ENCODE measurements at places on chromosomes 11 and 22.

DNA sequence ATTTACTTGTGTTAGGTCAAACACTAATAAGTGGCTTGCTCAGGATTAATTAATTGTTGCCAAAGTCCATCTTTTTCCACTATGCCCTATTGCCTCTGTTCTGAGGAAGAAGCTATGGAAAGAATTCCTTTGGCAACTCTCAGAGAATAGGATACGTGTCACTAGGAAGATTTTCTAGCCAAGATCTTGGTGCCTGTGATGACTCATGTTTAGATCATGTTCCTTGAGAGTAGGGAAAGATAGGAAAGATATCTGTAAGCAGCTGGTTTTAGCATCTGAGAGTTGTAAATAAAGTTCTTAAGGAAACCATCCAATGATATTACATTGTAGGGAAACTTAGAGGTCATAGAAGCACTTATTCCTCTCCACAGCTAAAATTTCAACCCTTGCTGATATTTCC lies 15.7 kb downstream of the SLN start:
- no peak for DNase-seq

DNA sequence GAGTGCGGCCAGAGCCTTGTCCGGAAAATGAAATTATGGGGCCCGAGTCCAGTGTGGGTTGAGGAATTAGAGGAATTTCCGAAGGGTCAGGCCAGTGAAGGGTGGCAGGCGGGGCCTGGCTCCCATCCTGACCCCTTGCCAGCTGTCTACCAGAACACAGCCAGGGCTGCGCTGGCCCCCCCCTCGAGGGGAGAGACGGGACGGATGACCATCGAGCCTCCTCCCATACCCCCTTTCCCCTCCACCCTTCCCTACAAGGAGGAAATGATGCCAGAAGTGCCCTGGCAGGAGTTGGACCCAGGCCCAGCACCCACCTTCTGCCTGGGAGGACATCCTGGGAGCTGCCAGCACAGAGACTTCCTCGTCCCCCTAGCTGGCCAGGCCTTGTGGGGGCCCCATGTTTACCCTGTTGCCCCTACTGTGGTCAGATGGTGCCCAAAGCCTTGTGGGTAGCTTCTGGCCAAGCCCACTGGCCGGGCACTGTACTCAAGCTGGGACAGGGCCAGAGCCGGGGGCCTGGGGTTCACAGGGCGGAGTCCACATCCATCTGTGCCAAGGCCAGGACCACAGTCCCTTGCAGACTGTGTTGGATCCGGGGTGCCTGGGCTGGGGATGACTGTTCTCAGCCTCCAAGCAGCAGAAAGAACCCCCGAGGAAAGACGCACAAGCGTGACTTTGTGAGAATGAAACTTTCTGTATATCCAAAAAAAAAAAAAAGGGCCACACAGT lies 20.8 kb downstream of the ARVCF start:
- no peak for DNase-seq

DNA sequence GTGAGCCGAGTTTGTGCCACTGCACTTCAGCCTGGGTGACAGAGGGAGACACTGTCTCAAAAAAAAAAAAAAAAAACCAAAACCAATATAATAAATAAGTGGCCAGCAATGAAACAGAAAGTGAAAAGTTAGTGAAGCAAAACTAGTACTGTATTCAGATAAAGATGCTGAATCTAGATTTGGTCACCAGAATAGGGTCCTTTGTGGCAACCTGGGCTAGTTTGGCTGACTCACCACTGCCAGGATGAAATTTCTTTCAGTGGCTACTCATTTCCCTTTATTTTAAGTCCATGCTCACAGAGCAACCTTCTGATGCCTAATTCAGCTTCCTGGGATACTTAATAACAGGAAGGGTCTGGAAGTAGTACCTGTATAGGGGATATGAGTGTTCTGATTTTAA lies 26.0 kb downstream of the LIMK2 start:
- DNase-seq, result no peak

- DNase-seq, result no peak
These were observed 619.7 kb downstream of the BRD1 start for GRCh38 chr22:49208004-49208402.

DNA sequence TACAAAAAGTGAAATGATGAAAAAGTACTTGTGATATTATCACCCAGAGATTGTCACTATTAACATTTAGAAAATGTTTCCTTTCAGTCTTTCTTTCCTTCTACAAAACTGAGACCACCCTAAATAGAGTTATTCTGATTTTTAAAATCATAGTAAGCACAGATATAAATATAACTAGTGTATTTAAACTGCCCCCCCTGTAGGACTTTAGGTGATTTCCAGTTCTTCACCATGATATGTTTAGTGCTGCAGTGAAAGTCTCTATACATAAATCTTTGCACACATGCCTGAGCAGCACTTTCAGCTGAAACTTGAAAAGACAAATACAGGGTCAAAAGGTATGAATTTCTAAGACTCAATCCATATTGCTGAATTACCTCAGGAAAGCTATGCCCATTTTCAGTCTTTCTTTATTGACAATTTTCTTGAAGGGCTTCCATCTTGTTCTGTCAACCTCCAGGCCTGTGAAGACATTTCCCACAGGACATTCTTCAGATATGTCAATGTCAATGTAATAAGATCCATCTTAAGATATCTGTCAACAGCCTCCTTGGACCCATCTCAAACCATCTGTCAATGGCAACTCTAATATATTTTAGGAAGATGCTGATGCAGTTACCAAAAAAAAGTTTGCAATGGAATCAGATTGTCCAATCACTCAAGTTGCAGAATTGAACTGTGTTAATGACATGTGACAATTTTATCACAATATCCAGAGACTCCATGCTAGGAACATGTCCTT lies 30.8 kb upstream of the LDLRAD3 start:
- DNase-seq, result no peak

DNA sequence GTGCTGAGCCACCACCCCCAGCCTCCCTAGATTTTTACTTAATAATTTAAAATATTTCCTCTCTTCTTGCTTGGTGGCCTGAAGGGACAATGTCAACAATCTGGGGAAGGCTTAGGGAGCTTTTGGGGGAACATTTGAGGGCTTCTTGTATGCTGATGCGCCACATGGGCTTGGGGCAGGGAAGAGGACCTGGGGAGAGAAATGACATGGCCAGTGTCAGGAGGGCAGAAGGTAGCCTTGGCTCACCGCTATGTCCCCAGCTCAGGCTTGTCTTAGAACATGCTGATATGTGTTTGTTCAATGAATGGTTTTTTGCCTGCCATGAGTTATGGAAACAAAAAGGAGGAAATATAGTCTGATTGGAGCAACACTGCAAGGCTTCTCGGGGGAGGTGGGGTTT lies 51.6 kb downstream of the ST14 start:
- DNase-seq, result no peak

DNA sequence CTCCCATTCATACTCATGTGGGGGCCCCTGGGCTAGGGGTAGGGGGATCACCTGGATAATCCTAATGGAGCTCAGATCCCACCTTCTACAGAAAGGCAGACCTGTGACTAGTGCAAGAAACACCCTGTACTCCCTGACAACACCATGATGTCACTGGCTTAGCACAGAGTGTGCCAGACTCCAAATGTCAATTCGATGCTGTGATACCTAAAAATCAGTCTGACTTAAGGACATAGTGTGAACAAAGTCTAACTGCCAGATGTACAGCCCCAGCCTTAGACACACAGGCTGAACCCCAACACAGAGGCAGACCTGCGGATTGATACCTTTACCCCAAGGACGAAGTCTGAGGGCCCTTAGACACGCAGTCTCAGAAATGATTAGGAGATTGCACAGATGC lies 8.5 kb downstream of the ABCC8 start:
- no peak for DNase-seq

- no peak for DNase-seq
These were observed 276.2 kb downstream of the BLID start for GRCh38 chr11:121839781-121840180.

GRCh38 chr11:44403176-44403575 lies 93.2 kb upstream of the ALX4 start:
- no peak for DNase-seq

DNA sequence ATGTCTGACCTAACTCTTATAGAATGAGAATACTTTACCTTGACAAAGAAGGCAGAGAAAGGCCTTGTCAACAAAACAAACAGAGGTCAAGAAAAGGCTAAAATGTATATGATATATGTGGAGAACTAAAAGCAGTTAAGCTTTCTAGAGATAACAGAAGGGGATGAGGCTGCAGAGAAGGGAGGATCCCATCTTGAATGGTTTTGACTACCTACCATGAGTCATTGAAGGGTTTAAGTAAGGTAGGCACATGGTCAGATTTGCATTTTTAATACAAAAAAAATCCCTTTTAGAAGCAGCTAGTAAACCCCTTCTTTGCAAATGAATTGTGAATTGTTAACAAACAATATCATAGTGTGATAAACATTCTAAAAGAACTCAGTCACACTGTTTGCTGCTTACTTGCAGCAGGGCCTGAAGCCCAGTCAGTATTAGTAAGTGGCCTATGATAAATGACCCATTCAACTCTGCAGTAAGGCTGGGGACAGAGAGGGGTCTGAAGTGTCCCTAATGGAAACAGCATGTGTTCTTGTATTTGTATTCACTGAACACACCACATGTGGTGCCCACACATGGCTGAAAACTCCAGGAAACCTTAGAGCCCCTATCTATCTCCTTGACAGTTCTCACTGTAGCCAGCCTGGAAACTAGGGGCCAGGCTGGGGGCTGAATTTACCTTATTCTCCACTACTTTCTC lies 328.8 kb upstream of the PITPNB start:
- no peak for DNase-seq

DNA sequence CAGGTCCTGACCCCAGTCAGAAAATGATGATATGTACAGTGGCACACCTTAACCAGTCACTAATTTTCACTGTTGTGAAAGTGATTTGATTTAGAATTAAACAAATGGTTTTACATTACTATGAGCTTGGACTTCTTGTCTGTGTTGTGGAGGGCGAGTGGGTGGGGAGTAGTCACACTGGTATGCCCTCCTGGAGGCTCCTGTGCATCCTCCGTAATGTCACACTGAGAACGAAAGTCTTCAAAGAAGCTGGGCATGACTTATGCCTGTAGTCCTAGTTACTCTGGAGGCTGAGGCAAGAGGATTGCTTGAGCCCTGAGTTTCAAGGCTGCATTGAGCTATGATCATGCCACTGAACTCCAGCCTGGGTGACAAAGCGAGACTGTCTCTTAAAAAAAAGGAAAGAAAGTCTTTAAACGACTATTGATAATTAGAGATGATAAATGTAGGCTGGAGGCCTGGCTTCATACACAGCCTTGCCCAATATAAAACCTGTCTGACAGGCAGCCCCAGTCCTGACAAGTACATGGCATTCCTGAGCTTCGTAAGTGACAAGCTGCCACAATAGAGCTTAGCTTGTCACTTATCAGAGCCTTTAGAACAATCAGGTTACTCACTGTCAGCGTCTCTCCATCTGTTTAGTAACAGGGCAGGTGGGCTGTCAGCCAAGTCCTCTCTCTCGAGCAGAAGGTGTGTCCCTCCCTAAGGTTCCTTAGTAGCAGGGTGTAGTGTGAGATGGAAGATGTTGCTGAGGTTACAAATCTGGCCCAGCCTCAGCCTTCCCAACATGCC lies 5.0 kb upstream of the LIMK2 start:
- no peak for DNase-seq

DNA sequence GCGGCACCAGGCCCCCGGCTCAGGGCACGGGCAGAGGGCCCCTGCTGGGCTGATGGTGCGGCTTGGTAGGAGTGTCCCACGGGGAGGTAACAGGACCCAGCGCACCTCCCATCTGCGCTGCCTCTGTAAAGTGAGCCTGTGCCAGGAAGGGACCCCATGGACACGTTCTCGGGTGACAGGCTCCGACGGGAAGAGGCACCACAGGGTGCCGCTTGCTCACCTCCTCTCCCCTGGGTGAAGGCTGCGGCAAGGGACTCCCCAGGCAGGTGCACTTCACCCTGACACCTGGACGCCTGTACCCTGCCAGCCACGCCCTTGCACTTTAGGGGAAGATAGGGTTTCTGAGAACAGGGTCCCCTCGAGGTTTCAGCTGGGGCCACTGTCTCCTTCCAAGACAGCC lies 48.1 kb downstream of the SHANK2 start:
- DNase-seq, result no peak

- no peak for DNase-seq
These were observed 14.4 kb downstream of the EMID1 start for GRCh38 chr22:29219881-29220670.

GRCh38 chr11:75246671-75247350 lies 6.2 kb downstream of the TPBGL start:
- DNase-seq, result no peak

- DNase-seq, result no peak
These were observed 108.5 kb downstream of the PHF21B start for GRCh38 chr22:44901301-44901700.

GRCh38 chr11:863023-863909 lies 20.6 kb downstream of the TSPAN4 start:
- DNase-seq, result no peak

DNA sequence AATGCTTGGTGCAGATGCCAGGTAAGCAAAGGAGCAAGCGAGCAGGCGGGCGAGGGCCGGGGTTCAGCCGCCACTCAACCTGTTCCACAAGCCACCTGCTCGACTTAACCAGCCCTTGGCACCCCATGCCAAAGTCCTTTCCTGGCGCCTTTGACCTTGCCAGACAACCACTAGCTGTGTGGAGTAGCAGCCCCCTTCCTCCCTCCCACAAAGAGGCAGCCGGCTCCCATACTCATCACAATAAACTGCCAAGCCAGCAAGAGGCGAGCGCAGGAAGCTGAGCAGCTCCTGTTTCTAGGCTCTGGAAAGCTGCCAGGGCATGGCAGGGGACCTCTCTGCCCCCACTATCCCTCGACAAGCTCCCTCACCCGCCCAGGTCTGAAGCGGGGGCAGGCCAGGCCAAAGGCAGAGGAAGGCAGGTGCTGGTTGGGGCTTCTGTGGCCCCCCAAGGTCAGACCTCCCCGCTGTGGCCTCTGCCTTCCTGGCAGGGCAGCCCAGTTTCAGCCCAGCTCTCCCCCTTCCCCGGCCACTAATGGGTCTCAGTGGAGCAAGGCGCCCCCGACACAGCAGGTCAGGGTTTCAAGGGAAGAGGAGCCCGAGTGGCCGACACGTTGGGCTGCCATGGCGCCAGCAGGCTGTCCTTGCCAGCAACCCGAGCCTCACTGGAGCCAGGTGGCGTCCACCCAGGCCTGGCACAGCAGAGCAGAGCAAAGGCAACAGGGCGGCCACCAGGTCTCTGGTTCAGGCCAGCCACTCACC lies 15.3 kb downstream of the MACROD1 start:
- no peak for DNase-seq

GRCh38 chr11:68106165-68106940 lies 14.8 kb downstream of the CHKA start:
- DNase-seq, result no peak

GRCh38 chr11:95138448-95138847 lies 48.8 kb downstream of the ENDOD1 start:
- DNase-seq, result no peak

DNA sequence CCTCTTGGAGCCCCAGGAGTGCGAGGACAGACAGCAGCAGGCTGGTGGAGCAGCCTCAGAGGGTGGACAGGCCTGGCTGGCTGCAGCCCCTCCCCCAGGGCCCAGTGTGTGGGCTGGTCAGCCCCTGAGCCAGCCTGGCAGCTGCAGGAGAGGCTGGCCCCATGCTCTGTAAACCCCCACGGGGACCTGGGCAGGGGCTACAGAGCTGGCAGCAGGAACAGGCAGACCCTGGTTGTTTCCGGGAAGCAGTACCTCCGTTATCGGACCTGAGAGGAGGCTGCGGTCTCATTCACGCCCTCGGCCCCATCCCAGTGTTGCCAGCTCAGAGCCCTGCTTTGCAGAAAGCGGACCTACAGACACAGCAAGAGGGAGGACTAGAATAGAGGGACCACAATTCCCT lies 38.5 kb upstream of the COMT start:
- DNase-seq, result no peak
